ENCODE measurements at places on chromosomes 2 and 18. TPM values are rescaled to one million over a fixed set of nuclear protein-coding genes. Genes with fewer than 3 reads are reported as not detected.

GRCh38 chr18:7388741-7389140 lies 157.9 kb downstream of the LRRC30 start:
- no peak for DNase-seq

- DNase-seq, result no peak
Measured at GRCh38 chr18:76425146-76426131, 69.6 kb downstream of the ZNF516 start.

GRCh38 chr2:101518578-101519492 lies 43.9 kb upstream of the RFX8 start:
- DNase-seq, result peak; percentile 50

Gene SEH1L
- polyA plus RNA-seq, result 43.6 TPM

Gene HOXD12
- polyA plus RNA-seq, result 0.30 TPM

DNA sequence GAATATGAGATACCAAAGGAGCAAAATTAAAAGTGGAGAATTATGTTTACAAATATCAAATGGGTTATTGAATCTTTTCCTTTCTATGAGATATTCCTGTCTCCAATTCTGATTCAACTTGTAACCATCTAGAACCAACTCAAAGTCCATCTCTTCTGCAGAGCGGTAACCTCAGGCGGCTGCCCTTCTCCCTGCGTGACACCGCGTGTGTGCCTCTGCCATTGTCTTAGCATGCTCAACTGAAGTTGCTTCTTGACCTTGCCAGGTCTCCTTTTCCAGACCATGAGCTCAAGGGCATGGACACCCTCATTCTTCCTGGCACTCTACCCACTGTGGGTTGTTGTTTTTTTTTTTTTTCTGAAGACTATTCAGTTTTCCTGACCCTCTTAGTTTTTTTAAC lies 104.0 kb upstream of the FOSL2 start:
- no peak for DNase-seq

- DNase-seq, result no peak
Measured at GRCh38 chr2:54350426-54350825, 94.4 kb upstream of the TSPYL6 start.

Gene GYPC
- 57.8 TPM for polyA plus RNA-seq

GRCh38 chr2:218404351-218405085 lies 4.8 kb downstream of the CTDSP1 start:
- no peak for DNase-seq

Gene DUSP19
- polyA plus RNA-seq, result 4.8 TPM
